Liver (tissue), 10 donors: ENCODE measurements at places on chromosomes 16 and 17. TPM values are rescaled to one million over a fixed set of nuclear protein-coding genes. Genes with fewer than 3 reads are reported as not detected.
A peak's percentile ranks its signal among the peaks of the same experiment; 100 is the strongest.

GRCh38 chr16:85374571-85374872 lies 238.6 kb upstream of the GSE1 start:
- no peak for DNase-seq

DNA sequence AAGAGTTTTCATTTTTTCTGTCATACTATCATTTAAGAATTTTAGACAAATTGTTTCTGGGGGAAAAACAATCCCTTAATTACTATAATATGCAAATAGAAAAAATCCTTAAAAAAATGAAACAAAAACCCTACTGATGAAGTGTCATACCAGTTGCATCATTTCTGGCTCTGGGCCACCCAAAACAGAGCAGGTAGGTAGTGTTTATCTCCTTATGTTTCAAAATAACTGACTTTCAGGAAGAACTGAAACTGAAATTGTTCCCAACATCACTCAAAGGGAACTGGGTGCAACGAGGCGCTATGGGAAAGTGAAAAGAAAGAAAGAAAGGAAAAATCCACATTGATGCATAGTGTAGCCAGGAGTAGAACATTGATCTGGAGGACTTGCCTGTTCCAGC lies 653.1 kb upstream of the SOX9 start:
- DNase-seq, result no peak

GRCh38 chr17:79026376-79027273 lies 2.7 kb downstream of the C1QTNF1 start:
- DNase-seq, result no peak

DNA sequence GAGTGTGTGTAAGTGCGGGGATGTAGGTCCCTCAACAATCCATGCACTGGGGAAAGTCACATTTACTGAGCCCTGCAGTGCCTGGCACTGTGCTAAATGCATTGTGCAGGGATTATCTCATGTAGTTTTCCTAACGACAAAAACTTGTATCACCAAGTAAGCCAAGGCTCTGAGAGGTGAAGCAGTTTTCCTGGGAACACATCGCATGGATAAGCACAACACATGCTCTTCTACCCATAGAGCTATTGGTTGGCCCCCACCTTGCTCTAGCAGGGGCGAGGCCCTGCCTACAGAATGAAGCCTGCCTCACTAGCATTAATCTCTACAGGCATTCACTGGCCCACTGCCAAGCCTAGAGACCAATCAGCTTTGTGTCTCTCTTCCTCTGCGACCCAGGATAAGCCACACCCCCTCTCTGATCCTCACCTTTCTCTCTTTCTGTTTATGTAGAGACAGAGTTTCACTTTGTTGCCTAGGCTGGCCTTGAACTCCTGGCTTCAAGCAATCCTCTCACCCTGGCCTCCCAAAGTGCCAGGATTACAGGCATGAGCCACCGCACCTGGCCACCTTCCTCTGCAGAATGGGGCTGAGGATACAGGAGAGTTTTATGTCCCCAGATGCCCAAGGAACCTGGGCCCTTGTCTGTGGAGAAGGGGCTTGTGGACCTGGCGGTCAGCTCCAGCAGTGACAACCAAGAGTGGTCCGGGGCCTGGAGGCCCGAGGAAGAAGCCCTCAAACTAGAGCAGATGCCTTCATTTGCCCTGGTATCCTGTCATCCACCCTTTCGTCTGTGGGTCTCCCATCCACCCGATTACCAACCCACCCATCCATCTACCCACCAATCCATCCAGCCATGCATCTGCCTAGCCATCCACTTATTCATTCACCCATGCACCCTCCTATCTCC lies 12.8 kb downstream of the CDH16 start:
- DNase-seq, result peak; percentile 63

Gene CLEC18A
- 1.0 TPM for total RNA-seq

- peak; percentile 57 for DNase-seq
Observed at GRCh38 chr16:84266451-84266850, 26.6 kb upstream of the KCNG4 start.

- no peak for DNase-seq
Observed at GRCh38 chr16:27257271-27257670, 11.3 kb downstream of the NSMCE1 start.

DNA sequence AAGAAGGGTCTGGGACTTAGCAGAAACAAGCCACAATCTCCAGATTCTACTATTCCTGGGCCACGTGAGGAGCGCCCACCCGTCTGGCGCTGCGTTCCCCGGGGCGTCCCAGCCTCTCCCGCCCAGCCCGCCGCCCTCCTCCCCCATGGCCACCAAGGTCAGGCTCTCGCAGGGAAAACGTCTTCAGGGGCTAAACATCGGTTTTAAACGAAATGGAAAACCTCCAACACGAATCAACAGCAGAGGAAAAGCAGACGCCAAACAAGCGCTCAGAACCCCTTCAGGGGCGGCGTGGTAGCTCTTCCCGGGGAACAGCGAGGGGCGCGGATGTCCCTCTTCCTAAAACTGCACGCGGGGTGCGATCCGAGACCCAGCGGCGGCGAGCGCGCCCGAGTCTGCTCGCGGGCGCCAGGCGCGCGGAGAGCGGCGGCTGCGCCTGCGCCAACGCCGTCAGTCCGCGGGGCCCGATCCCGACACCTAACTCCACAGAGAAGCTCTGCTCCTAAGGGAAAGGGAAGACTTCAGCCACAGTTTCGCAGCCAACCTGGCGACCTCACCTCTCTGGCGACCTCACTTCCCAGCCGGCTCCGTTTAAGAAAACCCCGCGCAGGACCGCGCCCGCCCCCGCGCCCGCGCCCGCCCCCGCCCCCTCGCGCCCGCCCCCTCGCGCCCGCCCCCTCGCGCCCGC lies 505 bp upstream of the COG1 start:
- DNase-seq, result no peak

Gene CDC42EP4
- 31.0 TPM for total RNA-seq

Gene SLC16A11
- total RNA-seq, result 3.3 TPM

GRCh38 chr17:8964801-8965393 lies 610 bp downstream of the PIK3R5 start:
- no peak for DNase-seq

DNA sequence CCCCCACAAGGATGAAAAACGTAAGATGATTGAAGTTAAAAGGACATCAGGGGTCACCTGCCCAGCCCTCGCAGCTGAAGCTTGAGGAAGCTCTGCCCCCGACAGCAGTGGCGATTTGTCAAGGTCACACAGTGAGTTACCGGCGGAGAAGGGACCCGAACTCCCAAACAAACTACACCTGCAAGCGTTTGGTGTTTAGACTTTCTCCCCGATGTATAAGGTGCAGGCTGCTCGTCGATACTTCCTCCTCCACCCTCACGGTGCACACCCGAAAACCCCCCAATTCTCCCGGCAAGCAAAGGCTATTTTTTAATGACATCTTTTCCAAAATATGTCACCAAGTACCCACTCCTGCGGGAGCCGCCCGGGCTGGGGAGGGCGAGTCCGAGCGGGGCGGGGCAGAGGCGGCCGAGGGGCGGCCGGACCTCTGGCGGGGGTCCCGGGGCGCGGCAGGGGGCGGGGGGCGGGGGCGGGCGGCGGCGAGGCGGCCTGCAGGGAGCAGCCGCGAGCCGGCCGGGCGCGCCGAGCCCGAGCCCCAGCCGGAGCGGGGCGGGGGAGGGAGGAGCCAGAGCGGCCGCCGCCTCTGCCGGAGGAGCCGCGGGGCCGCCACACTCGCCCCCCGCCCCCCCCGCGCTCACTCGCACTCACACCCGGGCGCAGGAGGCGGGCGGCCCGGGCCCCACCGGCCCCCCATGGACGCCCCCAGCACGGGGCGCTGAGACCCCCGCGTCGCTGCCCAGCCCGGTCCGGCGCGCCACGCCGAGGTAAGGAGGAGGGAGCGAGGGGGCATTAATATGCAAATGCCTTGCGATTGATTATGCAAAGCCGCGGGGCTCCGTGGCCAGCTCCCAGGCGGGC lies at the start of gene THRA:
Gene THRA, plus strand, starts transcription at position 637 of the 858 bp plus-strand sequence. CDS start 11,524 bp downstream, outside the sequence.
- DNase-seq, result peak; percentile 77

Gene HCRT
- not detected for total RNA-seq

DNA sequence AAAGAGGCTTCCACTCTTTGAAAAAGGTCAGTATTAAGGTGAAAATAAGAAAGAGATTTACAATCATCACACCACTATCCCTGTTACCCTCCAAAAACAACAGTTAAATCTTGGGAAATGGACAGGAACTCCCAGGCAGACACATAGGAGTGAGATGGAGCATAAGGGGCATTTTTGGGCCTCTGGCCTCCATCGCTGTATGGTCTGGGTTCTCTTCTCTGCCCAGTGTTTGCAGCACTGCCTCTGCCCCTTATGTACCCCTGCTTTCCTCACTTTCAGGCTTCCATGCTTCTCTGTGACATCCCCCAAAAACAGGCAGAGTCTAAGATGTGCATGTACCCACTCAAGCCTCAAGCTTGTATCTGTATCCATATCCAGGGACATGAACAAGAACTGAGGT lies 630 bp upstream of the HOXB2 start:
- DNase-seq, result no peak

DNA sequence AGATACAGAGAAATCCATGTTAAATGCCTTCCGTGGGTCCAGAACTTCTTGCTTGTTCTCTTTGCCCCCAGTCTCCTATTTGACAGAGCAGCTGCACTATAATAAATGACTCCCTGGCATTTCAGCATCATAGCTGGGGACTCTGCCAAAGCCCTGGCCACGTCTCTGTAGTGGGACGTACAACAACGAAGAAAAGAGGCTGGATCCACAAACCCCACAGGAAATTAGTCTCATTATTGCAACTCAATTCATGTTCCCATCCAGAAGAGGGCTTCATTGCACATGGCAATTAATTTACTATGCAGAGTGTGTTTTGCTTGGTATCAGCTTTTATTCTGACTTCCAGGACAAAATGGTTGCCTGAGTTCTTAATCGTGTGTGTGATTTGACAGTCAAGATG lies 121.3 kb downstream of the CDH13 start:
- DNase-seq, result no peak

GRCh38 chr17:14301279-14302090 lies 604 bp downstream of the HS3ST3B1 start:
- no peak for DNase-seq

- DNase-seq, result no peak
Observed at GRCh38 chr17:29713626-29714025, 90.9 kb upstream of the CORO6 start.

DNA sequence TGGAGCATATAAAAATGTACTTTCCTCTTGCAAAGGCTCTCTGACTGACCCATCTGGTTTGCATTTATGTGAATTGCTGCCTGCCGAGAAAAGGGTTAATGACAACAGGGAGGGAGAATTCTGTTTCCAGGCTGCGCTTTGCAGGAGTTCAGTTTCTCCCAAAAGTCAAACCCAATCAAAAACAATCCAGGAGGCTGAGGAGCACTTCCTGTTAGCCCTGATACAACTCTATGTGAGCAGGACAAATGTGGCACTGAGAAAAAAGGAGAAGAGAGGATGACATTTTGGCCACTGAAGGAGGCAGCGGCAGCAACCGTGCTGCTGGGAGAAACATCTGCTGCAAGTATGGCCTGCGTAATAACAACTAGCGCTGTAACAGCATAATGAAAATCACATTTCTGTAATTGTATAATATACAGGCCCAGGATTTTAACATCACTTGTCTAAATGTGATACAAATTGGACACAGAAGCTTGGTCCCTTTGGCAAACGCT lies 26.8 kb upstream of the ELAC2 start:
- DNase-seq, result no peak

DNA sequence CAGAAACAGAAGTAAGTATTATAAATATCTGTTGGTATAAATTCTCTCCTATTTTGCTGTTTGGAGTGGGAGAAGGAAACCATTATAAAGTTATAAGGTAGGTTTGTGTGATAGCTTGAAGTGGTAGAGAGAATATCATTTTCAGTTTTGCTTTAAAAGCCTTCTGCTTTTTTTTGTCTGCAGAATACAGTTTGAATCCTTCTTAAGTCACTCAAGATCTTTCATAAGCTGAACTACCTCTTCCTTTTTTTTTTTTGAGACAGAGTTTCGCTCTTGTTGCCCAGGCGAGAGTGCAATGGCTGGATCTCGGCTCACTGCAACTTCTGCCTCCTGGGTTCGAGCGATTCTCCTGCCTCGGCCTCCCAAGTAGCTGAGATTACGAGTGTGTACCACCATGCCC lies 9.0 kb downstream of the ATAD5 start:
- DNase-seq, result no peak

Gene SLC5A11
- total RNA-seq, result 0.67 TPM

DNA sequence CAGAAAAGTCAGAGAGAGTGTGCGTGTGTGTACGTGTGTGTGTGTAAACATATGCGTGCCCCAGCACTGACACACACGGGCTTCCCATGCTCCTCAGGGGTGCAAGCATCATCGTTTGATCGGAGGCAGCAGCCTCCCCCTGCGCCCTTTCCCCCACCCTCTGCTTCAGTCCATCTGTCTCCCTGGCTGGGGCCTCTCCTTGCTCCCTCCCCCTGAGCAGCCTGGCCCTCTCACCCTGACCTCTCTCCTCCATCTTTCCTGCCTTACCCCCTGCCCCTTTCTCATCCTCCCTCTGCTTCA lies 4.4 kb downstream of the STX1B start:
- DNase-seq, result no peak

- no peak for DNase-seq
Observed at GRCh38 chr17:19357761-19358160, 4.8 kb downstream of the B9D1 start.

Gene CCDC43
- total RNA-seq, result 7.7 TPM

GRCh38 chr16:68190081-68190480 lies 45.8 kb downstream of the ESRP2 start:
- no peak for DNase-seq

Gene ABI3
- 8.8 TPM for total RNA-seq

GRCh38 chr16:21598701-21599121 lies 666 bp upstream of the METTL9 start:
- DNase-seq, result no peak

- DNase-seq, result no peak
Observed at GRCh38 chr16:67936880-67937605, 393 bp upstream of the PSMB10 start.

DNA sequence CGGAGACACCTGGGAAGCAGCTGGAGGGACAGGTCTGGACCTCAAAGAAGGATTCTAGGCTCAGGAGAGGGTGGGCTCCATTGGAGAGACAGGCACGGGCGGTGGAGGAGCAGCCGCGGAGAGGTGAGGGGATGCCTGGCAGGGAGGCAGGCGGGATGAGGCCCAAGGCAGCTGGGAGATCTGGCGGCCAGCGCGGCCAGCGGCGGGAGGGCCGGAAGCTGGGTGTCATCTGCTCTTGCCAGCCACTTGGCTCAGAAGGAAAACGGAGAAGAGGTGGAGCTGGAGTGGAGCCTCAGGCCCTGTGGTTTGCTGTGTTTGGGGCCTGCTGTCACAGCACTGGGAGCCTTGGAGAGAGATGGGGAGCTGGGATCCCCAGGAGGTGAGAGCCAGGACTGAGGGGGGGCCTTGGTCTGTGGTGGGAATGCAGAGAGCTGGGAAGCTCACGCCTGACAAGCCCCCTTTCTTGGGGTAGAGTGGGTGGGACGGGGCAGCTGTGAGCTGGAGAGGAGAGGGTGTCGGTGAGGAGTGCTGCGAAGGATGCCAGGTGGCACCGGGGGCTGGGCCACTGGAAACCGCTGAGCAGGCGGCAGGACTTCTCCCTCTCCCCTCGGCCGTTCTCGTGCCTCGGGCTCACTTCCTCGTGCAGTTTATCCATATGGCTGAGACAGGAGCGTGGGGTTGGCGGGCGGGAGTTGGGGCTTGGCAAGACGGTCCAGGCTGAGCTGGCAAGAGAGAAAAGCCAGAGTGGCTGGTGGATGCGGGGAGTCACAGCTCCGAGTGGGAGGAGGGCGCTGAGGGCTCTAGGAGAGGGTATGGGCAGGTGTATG lies 8.0 kb downstream of the TBC1D24 start:
- no peak for DNase-seq

Gene KSR1
- 9.0 TPM for total RNA-seq

- no peak for DNase-seq
Observed at GRCh38 chr16:13427943-13428342, 492.0 kb upstream of the ERCC4 start.

- no peak for DNase-seq
Observed at GRCh38 chr17:82228842-82229697, at the start of gene SLC16A3. Gene SLC16A3 (plus strand): TSS chr17:82229042. CDS start chr17:82236009, 6,967 bp downstream.
